Activated CD4-positive, alpha-beta T cell treated with anti-CD3 and anti-CD28 coated beads for 24 hours (primary cell): ENCODE measurements at places on chromosomes 7 and 10.

DNA sequence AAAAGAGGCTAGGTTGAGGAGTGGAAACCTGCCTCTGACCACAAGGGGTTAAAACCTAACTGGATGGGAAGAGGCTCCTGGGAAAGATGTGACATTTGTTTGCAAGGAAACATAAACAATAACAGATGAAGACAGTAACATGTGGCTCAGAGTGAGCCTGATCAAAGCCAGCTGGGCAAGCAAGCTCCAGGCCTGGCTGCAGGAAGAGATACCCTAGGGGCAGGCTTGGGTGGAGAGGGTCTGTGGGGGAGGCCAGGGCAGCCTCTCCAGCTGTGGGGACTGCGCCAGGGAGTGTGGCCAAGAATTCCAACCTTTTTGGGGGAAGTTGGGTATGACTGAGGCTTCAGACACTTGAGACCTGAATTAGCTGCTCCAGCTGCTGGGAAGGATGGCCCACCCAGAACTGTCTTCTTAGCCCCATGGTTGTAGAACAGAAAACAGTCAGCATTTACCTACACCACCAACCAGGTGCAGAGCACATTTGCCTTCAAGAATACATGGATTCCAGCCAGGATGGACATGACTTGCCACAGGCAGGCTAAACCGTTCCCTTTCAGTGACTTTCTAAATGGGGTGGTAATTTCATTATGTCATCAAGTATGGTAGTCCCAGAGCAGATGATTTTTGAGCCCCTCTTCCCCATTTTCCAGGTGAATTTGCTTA is 10.4 kb upstream of the FAM170B start:
- DNase-seq, result no peak

DNA sequence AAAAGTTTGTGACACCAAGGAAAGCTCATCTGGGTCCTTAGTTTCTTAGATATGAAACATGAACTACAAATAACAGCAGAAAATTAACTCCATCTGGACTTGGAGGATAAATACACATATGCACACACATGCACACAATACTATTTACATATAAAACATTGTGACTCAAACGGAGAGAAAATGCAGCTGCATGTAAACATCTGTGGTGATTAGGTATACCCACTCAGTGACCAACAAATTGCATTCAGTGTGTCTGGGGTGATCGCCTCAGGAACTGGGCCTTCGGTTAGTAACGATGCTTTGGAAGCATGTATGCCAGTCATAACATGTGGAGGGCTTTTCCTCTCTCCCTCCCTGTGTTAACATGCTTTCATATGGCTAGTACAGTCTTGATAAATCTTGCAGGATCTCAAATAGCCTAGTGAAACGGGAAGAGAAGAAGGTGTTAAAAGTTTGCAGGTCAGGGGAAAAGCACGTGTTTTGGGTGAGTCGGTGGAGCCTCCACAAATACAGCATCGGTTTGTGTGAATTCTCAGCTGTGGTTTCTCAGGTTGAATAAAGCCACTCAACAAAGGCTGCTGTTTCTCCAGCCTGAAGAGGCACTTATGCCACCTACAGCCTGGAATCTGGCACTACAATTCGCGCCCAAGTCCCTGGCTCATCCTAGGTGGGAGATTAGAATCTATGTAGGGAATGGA is 8.7 kb upstream of the GLRX3 start:
- DNase-seq, result peak; percentile 33

DNA sequence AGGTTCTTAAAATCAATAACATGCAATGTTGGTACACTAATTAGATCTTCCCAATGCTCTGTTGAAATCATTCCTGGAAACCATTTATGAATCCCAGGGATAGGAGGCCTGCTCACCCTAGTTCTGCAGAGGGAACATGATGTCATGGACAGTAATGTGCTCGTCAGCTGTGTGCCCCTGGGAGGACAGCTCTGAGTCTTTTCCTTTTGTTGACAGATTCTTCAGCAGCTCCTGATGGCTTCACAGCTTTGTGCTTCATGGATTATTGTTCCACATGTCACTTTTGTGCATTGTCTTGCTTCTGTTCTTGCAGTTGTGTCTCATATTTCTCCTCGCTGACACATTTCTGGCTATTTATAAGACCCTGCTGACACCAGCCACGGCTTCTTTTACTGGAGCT is 367.5 kb downstream of the CCSER2 start:
- DNase-seq, result no peak

GRCh38 chr7:137932881-137933269 is 69.0 kb downstream of the CREB3L2 start:
- DNase-seq, result no peak

DNA sequence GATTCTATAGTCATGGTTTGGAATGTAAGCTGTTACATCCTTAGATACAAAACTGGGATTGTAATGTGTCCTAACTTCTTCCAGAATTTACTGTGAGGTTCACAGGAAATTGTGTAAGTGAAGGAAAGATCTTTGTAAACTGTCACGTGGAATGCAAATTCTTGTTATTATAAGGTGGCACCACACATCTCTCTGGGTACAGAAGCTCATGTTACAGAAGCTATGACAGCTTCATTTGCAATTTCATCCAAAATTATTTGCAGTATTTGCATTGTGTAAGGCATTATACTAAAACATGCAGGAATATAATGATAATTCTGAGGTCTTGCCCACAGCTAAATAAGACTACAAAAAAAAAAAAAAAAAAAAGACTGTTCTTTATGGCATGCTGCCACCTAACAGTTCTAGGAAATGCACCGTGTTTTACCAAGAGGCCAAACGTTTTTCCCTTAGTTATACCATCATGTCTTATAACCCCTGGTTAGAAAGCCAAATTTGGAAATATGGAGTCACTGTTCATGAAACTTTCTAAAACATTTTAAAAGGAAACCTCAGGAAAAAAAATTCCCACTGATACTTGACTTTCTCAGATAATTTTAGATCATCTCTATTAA is 17.6 kb downstream of the MINDY3 start:
- no peak for DNase-seq

DNA sequence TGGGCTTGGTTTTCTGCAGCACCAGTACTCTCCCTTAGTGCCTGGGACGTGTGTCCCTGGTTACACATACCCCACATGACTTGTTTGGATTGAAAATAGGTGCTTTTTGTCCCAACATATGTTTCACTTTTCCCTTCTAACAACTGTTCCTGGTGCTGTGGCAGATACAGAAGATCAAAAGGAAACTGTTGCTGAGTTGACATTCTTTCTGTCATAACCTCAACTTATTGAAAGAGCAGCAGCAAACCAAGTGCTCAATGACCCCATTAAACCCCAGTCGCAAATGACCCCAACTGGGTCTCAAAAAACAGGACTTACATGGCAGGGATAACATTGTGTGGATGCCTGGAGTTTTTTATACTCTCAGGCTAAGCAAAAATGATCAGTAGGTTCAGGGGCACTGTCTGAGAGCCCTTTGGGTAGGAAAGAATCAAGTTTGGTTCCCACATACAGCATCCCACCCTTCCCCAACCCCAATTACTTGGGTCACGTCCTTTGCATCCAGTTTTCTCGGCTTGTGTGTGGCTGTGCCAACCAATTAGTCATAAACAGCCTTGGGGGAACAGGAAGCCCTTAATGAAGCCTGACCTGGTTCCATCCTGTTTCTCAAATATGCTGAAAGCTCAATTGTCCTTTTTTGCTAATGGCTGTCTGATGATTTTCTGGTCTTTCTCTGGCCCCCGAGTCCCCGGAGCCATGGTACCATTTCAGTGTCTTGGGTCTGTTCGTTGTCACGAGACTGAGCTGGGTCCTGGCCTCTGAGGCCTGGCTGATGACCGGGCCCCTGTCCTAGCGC is 4.9 kb downstream of the HKDC1 start:
- no peak for DNase-seq
